ENCODE measurements at places on chromosomes 12 and 14.

- DNase-seq = no peak
These were observed 12.5 kb downstream of the C1R start for GRCh38 chr12:7079826-7080125.

- DNase-seq = no peak
These were observed 31.8 kb upstream of the CLEC4E start for GRCh38 chr12:8572507-8572906.

DNA sequence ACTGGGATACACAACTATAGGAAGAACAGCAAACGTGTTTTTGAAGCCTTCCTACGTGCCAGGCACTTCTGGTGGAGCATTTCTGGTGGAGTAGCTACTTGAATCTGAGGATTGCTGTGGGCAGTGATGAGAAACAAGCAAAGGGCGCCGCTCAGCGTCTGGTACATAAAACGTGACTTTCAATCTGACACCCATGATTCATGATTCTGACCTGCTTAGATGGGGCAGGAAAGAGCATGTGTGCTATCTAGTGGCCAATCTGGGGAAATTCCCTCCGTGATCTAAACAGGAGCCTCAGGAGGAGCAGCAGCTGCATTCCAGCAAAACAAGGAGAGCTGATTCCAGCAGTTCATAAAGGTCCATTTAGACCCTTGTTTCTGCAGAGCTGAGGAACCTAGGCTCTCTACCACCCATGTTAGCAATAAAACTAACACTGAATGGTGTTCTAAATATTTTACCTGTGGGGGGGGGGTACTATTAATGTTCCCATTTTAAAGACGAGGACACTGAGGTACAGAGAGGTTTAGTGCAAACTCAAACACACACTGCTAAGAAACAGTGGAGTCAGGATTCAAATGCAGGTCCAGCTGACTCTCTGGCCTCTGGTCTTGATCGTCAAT, 37.8 kb downstream of the PAH start:
- DNase-seq = peak; percentile 30

DNA sequence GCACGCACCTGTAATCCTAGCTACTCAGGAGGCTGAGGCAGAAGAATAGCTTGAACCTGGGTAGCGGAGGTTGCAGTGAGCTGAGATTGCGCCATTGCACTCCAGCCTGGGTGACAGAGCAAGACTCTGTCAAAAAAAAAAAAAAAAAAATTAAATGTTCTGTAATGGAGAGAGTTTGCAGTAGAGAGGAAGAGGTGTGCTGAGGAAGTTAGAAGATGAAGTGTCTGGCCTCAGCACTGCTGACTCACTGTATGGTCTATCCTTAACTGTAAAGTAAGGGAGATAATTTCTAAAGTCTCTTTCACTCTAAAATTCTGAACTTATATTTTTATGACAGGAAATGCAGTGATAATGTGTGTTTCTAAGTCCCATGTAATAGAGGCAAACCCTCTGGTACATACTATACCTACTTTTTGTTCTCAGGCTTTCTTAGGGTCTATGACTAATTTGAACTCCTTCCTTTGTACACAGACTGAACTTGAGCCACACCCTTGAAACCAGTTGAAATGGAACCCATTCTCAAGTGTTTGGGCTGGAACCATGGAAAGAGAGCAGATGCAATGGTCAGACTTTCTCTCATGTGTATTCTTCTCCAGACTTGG, 278.1 kb upstream of the FAR2 start:
- DNase-seq = no peak

DNA sequence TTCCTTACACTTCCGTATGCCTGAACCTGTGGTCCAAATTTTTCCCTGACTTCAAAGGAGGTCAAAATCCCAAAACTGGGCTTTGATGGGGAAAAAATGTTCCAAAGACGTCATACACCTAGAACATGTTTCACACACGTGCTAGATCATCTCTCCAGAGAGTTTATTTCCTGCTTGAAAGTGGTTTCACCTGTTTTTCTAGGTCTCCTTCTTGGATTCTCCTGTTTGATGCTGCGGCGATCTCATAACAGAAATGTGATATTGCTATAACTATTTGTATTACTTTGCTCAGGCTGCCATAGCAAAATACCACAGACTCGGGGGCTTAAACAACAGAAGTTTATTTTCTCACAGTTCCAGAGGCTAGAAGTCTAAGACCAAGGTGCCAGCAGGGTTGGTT, 19.7 kb upstream of the TMCC3 start:
- no peak for DNase-seq

DNA sequence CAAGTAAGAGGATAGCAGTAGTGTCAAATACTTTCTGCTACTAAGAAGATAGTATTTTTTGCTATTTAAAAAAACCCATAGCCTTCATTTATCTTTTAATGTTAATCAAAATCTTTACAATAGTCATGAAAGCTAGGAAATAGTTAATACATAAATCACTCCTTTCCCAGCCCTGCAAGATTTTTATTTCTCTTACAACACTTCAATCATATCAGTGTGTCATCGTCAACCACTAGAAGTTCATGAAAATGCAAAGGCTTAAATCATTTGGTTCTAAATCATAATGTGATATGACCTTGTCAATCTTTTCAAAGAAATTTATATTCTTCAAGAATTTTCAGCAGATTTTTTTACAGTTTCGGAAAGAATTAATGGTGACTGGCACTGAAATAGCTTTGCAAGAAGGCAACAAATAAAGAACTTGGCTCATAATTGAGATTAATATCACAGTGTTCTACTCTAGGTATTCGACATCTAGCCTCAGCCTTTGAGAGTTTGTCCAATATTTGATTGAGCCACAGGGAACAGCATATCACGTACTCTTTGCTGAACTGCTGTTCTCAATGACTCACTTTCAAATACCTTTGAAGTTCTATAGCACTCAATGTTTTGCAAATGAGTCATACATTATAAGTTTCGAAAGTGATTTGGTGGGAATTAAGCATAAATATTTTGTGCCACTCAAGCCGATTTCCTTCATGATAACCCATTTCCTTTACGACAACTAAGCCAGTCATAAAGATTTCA, 384.0 kb upstream of the FOXG1 start:
- DNase-seq = no peak

- DNase-seq = no peak
These were observed 128.3 kb downstream of the SSPN start for GRCh38 chr12:26323673-26324072.

DNA sequence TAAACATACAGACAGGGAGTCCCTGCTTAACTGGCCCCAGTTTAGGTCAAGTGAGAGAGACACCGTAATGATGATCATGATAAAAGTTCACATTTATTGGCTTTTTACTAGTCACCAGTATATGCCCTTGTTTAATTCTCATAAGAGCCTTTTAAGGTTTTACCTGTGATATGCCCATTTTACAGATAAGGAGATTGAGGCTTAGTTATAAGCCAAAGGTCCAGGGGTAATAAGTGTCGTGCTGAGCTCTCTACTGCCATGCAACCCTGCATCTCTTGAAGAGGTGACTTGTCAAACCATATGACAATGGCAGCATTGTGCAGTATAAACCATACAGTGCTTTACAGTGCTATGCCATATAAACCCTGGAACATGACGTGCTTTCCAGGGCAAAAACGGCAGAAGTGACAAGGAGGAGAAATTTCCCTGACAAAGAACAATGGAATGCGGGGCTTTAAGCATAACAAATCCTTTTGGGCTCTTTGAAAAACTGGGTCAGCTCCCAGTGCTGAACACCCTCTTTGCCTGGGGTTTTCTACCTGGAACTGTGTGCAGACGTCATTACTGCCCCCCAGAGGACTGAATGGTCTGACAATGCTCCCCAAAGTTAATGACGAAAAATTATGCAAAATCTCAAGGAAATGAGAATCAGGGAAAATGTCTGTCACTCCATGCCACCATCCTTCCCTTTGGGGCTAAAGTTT, 59.7 kb upstream of the C14orf132 start:
- no peak for DNase-seq

DNA sequence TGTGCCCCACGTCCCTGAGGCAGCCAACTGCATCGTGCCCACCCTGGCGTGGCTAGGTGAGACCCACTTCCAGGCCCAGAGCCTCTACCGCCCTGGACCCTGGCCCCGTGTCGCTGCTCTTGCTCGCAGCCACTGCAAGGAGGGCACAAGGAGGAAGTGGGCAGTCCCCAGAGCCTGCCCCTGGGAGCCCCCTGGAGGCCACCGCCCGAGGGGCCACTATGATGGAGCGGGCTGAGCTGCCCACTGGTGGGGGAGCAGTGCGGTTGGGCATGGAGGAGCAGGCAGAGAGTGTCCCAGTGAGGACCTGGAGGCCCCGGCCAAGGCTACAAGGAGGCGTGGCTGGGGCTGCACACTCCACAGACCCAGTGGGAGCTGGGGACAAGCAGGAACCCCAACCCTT, 323.6 kb downstream of the PCNX1 start:
- no peak for DNase-seq

DNA sequence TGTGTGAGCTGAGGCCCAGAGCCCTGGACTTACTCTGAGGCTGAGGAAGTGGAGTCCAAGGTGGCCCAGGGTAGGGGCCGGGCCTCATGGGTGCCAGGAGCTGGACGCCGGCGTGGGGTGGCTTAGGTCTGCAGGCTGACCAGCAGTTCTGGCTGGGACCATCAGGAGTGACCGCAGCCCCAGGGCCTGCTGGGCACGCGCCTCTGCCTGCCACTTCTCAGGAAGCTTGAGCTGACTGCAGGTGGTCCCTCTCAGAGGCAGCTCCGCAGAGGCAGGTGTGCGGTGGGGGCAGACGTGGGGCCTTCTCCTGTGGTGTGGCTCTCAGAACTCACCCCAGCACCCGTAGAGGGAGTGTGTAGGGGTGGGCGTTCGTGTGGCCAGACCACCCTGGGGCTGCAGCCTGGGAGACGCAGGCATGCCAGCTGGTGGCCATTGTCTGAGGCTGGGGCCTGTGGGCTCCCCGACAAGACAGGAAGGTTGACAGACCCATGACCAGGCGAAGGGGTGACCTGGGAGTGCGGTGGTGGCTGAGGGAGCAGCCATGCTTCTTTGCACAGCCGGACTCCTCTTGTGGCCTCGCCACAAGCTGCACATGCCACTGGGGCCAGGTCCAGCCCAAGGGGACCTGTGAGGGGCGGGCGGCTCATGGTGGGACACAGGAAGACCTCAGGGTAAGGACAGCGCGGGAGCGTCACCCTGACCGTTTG, 40.0 kb upstream of the TEX22 start:
- DNase-seq = no peak

- DNase-seq = no peak
These were observed 238.0 kb upstream of the FOXN3 start for GRCh38 chr14:89654998-89655397.

DNA sequence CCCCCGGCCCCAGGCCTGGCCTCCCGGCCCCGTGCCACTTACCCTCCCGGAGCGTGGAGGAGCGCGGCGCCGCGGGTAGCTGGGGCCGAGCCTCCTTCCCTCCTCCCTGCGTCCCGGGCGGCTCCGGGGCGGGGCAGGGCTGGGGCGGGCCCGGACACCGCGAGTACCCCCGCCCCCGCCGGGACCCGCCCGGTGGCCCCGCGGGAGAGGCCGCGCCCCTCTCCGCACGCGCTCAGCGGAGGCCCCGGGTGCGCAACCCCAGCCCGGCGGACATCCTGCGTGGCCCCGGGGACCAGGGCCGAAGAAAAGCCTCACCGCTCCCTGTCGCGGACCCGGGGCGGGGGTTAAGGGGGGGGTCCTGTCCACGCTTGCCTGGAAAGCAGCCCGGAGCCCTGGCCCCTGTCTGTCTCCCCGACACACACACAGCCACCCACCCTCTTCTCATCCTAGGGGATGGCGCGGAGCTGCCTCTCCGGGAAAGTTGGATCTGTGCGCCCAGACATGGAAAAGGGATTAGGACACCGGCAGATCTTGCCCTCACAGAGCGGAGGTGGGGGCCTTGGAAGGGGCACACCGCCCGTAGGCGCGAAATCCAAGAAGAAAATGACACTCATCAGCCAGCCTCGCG, at the start of gene SYNE3:
Gene SYNE3 (minus strand): TSS at position 97 of the 628 bp plus-strand sequence. CDS start 40,829 bp downstream, outside the sequence.
- DNase-seq = peak; percentile 65

DNA sequence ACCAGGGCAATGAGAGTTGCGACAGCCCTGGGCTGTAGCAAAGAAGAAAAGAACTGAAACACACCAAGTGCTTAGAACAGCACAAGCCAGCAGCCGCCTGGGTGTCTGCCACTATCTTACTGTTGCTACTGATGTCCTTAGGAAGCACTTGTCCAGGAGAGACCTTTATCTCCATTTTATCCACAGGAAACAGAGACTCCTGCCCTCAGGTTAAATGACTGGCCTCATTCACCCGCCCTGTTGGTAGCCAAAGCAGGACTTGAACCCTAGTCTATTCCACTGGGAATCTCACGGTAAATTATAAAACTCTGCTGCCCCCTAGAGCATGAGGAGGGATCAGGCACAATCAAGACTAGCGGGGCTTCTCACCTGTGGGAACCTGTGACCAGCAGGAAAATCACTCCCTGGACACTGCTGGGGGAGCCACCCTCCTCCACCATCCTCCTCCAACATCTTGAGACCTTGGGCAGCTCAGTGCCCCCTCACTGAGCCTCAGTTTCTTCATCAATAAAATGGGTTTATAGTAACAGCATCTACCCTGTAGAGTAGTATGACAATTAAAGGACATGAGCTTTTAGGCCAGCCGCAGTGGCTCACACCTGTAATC, 20.5 kb upstream of the TESC start:
- peak; percentile 24 for DNase-seq

- no peak for DNase-seq
These were observed 25.3 kb downstream of the DRAM1 start for GRCh38 chr12:101902641-101903040.

DNA sequence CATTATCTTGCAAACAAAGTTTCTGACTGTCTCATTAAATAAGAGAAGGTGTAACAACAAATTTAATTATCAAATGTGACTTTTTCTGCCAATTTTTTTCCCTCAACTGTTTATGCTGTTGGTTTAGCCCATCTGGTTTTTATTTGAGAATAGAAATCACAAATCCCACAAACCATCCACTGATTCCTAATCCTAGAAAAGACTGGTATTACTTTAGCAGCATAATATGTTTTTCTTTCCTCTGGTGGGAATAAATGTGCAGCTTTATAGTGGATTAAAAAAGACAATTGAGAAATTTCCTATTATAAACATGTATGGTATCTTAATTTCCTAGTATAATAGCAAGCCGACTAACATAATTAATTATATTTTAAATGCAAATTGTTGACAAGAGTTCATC, 257.9 kb upstream of the FOXN3 start:
- no peak for DNase-seq

DNA sequence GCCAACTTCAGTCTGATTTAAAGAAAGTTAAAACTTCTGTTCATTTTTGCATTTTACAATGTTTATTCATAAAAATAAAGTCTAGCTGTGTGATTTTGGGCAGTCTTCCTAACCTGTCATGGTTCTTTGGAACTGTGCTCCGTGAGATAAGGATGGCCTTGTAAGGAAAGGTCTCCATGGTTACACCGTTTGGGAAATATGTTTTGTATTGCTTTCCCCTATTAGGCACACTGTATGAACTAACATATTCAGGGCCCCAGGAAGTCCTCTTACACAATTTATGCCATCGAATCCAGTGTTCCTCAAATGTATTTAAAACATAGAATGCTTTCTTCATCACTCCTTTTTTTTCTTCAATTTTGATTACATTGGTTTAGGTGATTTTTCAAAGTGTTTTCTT, 54.5 kb downstream of the APAF1 start:
- no peak for DNase-seq
